ENCODE measurements at places on chromosomes 6 and 20.
A peak's percentile ranks its signal among the peaks of the same experiment; 100 is the strongest.

GRCh38 chr20:47379433-47380150 lies 23.1 kb upstream of the ZMYND8 start:
- no peak for DNase-seq

DNA sequence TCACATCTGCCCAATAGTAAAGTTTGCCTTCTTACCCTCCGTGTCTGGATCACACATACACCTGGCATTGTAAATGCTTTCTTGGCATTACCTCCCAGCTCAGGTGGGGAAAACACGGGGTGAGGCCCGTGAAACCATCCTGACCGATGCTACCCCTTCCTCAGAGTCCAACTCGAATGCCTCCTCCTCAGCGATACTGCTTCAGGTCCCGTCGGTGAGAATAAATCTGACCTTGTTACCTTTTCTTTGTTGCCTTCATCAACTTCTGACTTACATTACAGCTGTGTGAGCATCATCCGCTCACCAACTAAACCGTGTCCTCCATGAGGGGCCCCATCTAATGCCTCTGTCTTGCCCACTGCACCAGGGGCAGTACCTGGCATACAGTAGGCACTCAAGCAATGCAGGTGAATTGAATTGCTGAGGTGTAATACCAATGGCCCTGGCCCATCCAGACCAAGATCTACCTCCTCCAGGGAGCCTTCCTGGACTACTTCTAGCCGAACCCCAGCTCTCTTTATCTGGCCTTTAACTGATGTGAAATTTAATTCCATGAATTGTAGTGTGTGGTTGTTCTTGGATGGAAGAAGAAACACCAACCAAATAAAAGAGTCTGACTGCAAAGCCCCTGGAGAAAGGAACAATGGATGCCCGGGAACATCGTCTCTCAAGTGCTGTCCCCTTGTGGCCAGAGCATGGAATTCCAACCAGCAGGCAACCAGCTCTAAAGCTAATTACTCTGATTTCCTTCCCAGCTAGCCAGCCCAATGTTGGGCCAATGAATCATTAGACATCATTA lies 141.5 kb downstream of the ANKRD60 start:
- peak; percentile 2 for DNase-seq

DNA sequence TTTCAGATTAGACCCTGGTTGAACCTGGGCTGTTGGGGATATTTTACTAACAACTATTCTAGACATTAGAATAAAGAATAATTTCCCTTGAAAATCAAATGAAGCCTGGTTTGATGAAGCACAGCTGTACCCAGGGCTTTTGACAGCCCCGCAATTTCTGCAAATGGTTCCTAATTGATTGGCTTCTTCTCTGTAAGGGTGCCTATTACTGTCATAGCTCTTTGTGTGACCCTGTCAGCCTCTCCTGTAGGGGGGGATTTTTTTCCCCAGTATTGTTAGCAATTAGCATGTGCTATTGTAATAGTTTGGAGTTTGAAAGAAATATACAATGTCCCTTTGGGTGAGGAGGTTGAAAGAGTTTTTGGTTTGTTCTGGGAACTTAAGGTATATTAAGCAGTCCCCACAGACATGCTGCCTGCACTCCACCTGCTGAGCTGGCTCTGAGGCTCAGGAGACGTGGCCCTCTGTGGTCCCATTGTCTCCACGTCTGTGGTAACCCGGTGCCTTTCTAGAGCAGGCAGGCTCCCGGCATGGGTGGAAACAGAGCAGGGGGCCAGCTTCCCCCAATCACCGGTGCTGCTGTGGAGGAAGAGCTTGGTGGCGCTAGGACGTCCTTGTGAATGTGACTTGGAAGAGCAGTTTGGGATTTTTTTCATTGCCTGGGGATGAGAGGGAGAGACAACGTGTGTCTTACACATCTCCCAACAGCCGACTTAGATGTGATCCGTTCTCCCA lies 47.3 kb upstream of the CLDN20 start:
- no peak for DNase-seq

GRCh38 chr20:32019156-32019510 lies 8.9 kb downstream of the CCM2L start:
- no peak for DNase-seq

- no peak for DNase-seq
Observed at GRCh38 chr6:123323452-123324329, 313.1 kb downstream of the TRDN start.

DNA sequence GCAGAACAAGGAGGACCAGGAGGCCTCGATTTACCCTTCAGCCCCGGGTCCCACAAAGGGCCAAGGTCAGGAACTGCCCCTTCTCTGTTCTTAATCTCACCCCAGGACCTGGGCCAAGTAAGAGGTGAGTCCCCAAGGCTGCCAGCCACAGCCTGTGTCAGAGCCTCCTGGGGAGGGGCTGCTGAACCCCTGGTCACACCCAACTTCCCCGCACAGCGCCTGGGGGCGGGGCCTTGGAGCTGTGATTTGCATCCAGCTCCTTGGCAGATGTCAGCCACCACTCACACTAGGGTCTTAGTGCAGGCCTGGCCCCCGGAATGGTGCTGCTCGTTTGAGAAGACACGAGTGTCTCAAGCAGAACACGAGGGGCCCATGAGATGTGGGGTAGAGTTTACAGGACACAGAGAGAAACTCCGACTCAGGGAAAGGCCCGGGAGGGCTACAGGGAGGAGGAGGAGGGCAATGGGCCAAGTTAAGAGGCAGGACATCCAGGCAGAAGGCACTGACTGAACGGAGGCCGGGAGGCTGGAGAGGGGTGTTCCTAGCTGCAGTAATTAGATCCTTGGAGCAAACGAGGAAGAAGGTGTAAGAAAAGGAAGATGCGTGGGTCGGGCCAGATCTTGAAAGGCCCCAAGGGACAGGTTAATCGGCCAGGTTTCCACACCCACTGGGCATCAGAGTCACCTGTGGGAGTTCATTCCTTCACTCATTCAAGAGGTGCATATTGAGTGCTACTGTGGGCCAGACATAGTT lies 26.9 kb downstream of the ZBP1 start:
- no peak for DNase-seq

DNA sequence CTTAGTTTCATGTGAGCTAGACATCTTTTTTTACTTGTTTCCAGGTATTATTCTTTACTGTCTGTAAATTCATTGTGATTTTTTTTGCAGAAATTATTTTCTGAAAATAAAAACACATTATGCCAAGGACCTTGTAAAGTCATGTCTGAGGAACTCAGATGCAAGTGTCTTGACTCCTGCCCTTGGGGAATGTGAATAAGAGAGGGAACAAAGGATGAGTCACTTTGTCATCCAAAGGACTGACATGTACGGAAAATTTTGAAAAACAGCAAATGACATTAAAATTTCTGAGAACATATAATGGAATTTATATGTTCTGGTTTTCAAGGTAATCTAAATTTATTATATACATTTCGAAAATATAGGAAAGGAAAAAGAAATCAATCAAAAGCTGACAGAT lies 660.4 kb downstream of the CD109 start:
- no peak for DNase-seq

GRCh38 chr6:74579047-74579446 lies 626.8 kb downstream of the COL12A1 start:
- DNase-seq: no peak

DNA sequence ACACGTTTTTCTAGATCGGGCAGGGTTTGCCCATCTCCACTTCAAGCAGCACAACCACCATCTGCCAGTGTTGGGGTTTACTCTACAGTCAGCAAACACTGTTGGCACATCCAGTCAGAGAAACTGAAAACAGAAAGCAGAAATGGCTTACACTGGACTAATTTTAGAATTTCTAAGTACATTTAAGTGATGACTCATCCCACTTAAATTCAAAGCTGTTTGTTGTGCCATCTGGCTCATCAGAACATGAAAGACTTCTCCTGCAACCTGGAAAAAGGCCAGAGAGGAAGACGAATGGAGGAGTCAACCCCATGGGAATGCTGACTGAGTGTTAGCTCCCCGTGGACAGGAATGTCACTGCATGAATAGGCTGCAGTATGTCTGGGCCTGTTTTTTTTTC lies 21.8 kb downstream of the FAM209B start:
- peak; percentile 60 for DNase-seq

- no peak for DNase-seq
Observed at GRCh38 chr6:78999737-79000136, 78.3 kb downstream of the PHIP start.

GRCh38 chr20:46883892-46884291 lies 10.8 kb upstream of the EYA2 start:
- DNase-seq: no peak

DNA sequence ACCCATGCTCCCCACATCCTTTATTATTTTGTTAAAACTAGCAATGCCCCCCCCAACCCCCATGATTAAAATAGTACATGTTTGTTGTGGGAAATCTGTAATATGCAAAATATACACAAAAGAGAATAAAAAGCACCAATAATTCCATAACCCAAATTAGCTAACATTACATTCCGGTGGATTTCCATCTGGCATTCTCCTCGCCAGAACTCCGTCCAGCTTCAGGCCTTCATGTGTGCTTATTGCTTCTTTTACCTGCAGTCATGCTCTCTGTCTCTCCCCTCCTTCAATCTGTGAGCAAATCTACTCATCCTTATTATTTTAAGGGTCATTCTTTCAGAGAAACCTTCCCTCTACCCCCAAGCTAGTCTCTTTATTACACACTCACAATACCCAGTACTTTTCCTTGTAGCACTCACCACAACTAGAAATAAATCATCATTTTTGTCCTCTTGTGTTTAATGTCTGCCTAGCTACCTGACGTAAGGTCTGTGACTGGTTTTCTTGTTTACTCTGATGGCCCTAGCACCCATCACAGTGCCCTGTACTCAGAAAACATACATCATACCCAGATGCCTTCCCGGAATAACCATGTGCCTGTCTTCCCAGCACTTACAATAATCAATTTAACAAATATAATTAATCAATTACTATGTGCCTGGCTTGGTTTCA lies 25.6 kb upstream of the IER3 start:
- peak; percentile 57 for DNase-seq

DNA sequence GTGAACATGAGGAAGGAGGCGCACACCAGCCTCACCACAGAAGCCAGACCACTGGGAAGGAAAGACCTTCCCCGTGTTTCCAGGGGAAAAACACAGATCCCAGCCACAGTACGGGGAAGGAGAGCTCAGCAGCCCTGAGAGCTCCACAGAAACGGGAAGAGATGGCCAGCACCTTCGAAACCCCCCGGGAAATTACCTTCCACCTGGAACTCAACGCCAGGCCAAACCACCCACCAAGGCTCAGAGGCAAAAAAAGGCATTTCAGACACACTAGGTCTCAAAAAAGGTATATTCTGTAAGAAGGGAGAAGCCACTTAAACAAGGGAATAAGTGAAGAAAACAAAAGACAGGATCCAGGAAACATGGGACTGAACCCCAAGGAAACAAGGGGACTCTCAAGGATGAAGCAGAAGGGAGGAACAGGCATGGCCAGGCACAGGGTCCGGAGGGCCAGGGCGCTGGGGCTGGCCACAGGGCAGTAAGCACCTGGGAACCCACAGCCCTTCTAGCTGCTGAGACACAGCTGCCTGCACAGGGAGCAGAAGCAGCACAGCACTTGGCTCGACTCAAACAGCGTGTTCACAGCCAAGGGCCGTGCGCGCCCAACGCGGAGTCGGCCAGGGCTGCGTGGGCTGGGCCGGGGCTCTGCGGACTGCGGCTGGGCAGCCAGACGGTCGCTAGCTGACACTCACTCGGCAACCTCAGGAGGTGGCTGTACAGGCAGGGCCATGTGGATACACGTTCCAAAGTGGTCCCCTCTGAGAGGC lies 44.6 kb downstream of the TAF4 start:
- no peak for DNase-seq

GRCh38 chr6:159089443-159089842 lies 44.7 kb upstream of the TAGAP start:
- no peak for DNase-seq

DNA sequence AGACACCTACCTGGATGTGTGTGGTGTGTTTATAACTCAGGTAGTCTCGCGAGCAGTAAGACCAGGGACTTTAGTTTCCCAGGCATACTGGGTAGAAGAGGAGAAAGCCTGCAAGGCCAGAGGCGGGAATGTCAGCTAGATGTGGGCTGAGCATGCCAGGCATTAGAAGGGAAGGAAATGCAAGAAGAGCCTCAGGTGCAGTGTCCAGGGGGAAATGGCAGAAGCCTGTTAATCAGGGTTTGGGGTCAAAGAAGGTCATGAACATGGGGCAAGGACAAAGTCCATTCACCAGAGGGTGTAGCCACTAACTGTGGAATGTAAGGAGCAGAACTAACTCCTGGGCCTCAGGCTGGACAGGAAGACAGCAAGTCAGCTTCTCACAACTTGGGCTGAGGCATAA lies 305.0 kb downstream of the SMOC2 start:
- DNase-seq: no peak

DNA sequence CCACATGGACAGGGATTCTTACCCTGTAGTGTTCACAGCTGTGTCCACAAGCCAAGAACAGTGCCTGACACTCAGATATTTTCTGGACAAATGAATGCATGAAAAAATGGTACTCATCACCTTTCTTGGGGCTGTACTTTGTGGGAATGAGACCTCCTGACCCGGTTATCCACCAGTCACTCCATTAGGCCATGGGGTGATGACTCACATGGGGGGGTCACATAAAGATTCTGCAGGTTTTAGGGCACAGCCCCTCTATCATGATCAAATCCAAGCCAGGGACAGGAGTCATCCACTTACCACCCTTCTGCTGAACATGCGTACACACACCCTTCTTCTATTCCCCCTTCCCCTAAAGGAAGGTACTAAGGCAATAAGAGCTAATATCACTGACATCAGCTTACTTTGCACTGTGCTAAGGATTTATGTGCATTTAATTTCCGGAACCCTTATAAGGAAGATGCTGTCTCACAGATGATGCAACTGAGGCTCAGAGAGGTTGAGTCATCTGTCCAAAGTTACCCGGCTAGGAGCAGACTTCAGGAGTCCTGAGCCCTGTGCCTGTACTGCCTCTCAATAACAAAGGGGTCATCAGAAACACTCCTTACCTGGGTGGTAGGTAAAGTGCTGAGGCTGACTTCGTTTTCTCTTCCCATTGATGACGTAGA lies 107.8 kb downstream of the NFATC2 start:
- DNase-seq: no peak

DNA sequence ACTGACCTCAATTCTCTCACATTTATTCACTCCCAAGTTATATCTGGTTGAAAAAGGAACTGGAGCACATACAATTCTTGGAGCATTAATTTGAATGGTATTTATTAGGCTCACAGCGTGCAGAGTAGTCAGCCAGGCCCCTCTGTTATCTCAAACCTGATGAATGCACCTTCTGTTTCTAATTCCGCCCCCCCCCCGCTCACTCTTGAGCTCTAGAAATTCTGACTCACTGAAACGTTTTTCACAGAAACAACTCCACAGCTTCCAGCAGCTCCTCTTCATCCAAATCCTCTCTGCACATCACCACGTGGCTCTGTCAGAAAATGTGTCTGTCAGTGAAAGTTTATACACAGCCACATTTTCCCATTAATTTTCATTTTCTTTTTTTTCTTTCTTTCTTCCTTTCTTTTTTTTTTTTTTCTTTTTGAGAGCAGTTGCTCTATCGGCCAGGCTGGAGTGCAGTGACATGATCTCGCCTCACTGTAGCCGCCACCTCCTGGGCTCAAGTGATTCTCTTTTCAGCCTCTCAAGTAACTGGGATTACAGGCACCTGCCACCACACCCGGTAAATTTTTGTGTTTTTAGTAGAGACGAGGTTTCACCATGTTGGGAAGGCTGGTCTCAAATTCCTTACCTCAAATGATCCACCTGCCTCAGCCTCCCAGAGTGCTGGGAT lies 109.4 kb downstream of the TBXT start:
- no peak for DNase-seq
